Myocyte (in vitro differentiated cells): ENCODE measurements at places on chromosomes 7 and 10.

DNA sequence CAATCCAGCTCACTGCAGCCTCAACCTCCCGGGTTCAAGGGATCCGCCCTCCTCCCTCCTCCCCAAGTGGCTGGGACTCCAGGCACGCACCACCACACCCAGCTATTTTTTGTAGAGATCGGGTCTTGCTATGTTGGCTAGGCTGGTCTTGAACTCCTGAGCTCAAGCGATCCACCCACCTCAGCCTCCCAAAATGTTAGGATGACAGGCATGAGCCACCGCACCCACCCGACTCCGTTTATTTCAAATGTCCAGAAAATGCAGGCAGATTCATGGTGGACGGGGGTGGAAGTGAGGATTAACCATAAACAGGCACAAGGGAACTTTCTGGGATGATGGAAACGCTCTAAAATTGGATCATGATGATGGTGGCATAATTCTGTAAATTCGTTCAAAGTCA, 84.5 kb upstream of the DNAAF5 start:
- no peak for DNase-seq

GRCh38 chr7:117875566-117875965, 2.3 kb upstream of the CTTNBP2 start:
- DNase-seq: peak; percentile 37

GRCh38 chr7:21971780-21972396, 26.2 kb upstream of the CDCA7L start:
- DNase-seq: no peak

- no peak for DNase-seq
Measured at GRCh38 chr7:147182874-147183273, 1066.3 kb downstream of the CNTNAP2 start.

GRCh38 chr7:118836933-118837332, 612.4 kb downstream of the ANKRD7 start:
- DNase-seq: no peak
